Renal cortical epithelial cell (primary cell): ENCODE measurements at places on chromosomes 16 and 17.

DNA sequence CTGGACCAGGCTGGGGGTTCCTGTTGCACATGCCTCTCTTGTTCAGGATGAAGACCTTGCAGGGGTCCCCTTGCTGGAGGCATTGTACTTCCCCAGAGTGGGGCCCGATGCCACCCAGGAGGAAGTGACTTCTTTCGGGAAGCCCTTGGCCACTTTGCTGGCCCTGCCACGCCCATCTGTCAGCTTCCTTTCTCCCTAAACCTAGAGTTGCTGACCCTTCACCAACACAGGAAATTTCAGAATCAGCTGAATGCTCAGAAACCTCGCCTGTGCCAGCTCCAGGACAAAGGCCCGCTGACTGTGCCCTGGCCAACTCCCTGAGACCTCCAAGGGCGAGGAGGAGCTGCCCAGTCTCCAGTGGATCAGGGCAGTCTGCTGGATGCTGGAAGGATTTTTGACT, 26.7 kb downstream of the WNT9B start:
- DNase-seq = no peak

DNA sequence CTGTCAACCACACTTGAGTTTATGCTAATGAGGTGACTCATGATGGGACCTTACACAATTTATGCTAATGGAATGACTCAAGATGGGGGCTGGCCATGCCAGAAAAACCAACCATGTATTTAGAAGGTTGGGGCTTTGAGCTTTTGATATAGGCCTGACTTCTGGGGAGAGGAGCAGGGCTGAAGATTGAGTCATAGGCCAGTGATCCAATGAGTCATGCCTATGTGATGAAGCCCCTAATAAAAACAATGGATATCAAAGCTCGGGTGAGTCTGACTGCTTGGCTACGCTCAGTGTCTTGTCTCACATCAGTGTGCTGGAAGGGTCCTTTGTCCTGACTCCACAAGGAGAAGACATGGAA, 7.3 kb downstream of the MFSD6L start:
- DNase-seq = peak; percentile 57

DNA sequence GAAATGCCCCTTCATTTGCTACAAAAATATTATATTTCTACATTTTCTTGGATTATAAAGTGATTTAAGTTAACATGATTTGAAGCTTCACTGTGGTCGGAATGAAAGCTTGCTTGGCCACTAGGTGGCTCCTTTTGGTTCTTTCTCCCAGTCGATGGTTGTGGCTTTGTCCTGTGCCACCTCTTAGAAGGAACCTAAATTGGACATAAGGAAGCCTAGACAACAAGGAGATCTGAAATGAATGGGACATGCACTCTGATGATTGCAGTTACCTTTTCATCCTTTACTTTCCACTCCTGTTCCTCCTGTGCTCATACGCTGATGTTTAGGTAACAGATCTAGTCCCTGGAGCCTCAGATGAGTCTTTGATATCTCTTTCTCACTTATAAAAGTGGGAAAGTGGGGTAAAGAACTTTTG, 39.2 kb downstream of the FTO start:
- peak; percentile 57 for DNase-seq

DNA sequence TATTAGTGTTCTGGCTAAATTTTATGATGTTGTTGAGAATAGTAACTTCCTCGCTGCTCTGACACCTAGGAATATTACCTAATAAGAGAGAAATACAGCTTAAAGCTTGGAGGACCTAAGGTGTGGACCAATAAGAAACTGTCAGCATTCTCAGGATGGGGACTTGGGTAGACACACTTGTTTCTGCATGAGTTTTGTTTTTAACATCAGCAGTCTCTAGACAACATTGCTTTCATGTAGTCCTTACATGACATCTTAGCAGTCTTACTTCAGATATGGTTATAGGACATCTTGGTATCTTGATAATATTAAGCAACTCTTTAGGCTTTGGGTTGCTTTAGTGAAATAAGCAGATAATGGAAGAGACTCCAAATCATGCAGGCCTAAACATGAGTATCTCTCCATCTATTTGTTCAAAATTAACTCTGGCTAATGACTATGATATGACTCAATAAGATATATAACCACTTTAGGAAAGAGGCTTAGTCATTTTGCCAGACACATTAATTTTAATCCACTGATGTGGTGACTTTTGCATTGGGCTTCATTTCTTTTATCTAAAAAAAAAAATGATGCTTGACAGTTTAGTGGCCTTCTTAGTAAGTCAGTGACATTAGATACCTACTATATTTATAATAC, 84.5 kb downstream of the WNT3 start:
- peak; percentile 46 for DNase-seq

DNA sequence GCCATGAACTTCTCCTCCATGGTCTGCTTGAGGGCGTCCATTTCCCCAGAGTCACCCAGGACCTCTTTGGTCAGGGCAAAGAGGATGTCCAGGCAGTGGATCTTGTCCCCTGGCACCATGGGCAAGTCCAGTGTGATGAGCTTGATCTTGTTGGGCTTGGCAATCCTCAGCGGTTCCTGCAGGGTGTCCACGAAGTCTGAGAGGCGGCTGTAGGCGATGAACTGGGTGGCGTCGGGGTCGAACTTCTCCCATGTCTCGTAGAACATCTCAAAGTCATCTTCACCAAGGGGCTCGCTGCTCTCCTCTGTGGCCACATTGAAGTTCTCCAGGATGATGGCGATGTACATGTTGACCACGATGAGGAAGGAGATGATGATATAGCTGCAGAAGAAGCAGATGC, 9.0 kb upstream of the CD79B start:
- no peak for DNase-seq

- peak; percentile 71 for DNase-seq
Measured at GRCh38 chr16:76780556-76780955, 410.4 kb upstream of the MON1B start.

GRCh38 chr16:29148867-29149272, 164.0 kb downstream of the LAT start:
- no peak for DNase-seq

DNA sequence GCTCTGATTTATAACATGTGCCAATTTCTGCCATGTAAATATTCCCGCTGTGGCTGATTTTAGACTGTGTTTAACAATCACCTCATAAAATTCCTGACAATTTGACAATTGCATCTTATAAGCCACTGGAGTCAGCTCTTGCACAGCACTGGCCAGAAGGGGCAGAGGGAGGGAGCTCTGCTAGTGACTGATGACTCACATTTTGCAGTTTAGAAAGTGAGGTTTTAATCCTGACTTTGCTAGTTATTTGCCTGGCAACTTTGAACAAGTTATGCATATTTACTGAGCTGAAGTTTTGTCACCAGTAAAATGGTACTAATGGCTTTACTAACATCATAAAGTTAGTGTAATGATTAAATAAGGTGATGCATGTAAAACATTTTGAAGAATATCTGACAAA, 452.3 kb downstream of the CNTNAP4 start:
- peak; percentile 82 for DNase-seq

- DNase-seq = no peak
Measured at GRCh38 chr16:67392301-67393059, 818 bp downstream of the TPPP3 start.

GRCh38 chr16:75385507-75386152, 47.7 kb downstream of the CFDP1 start:
- peak; percentile 88 for DNase-seq

DNA sequence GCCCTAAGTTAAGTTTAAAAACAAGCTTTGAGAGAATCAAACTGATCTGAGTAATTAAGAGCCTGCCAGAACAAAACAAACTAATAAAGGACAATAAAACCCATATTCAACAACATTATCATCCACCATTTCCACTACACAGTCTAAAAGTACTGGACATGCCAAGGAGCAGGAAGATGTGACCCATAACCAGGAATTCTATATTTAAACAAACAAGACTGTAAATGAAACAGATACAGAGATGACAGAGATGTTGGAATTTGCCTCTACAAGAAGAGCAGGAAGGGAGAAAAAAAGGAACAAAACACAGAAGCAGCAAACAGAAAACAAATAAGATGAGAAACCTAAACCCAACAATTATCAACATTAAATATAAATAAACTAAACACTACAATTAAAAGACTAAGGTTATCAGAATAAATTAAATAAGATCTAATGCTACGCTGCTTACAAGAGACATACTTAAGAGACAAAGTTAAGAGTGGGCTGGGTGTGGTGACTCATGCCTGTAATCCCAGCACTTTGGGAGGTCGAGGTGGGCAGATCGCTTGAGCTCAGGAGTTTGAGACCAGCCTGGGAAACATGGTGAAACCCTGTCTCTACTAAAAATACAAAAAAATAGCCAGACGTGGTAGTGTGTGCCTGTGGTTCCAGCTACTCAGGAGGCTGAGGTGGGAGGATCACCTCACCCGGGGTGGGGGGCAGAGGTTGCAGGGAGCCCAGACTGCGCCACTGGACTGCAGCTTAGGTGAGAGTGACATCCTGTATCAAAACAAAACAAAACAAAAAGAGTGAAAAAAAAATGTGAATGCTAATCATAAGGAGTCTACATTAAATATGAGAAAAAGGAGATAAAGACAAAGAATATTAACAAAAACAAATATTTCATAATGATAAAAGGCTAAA, 50.6 kb downstream of the CREBBP start:
- no peak for DNase-seq

- DNase-seq = no peak
Measured at GRCh38 chr16:31242206-31242605, 17.6 kb upstream of the ITGAM start.

- DNase-seq = no peak
Measured at GRCh38 chr17:34645594-34645993, 66.2 kb downstream of the TMEM132E start.

DNA sequence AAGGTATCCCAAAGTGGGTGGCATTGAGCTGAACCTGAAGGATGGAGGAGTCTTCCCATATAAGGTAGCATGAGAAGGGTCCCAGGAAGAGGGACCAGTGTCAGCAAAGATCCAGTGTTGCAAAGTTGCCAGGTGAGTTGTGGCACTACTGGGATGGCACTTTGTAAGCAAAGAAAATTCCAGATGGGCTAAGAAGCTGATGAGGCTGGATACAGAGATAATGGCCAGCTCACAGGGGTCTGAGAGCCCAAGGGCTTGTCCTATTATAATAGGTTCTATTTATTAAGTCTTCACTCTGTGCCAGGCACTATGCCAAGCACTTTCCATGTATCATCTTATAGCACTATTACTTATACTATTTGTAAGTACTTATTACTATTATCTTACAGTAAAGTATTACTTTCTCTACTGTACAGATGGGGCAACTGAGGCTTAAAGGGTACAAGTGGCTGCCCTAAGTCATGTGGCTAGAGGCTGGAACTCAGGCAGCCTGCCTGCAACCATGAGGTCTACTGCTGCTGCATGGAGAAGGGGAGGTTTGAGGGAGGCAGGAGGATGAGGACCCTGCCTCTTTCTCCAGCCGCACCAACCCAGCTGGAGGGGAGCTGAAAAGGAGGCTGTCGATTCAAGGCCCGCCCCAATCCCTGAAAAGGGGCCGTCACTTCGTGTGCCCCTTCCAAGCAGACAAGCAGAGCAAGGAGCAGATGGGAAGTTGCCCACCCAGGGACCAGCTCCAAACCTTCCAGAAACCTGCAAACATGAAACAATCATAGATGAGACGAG, 86.5 kb downstream of the C16orf78 start:
- no peak for DNase-seq

DNA sequence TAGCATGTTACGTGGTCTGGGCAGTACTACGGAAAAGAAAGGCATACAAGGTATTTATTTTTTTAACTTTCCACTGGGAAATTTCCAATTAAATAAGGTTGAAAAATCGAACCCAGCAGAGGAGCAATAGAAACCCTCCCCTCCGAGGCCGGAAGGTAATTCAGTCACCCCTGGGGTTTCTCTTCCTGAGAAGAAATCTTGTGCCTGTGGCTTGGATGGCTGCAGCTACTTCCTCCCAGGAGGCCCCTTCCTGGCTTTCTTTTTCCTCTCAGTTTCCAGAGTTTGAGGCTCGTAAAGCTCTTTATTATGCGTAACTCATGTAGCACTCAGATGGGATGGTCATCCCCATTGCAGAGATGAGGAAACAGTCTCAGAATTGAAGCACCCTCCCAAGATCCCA, 140.3 kb downstream of the ASIC2 start:
- DNase-seq = no peak

DNA sequence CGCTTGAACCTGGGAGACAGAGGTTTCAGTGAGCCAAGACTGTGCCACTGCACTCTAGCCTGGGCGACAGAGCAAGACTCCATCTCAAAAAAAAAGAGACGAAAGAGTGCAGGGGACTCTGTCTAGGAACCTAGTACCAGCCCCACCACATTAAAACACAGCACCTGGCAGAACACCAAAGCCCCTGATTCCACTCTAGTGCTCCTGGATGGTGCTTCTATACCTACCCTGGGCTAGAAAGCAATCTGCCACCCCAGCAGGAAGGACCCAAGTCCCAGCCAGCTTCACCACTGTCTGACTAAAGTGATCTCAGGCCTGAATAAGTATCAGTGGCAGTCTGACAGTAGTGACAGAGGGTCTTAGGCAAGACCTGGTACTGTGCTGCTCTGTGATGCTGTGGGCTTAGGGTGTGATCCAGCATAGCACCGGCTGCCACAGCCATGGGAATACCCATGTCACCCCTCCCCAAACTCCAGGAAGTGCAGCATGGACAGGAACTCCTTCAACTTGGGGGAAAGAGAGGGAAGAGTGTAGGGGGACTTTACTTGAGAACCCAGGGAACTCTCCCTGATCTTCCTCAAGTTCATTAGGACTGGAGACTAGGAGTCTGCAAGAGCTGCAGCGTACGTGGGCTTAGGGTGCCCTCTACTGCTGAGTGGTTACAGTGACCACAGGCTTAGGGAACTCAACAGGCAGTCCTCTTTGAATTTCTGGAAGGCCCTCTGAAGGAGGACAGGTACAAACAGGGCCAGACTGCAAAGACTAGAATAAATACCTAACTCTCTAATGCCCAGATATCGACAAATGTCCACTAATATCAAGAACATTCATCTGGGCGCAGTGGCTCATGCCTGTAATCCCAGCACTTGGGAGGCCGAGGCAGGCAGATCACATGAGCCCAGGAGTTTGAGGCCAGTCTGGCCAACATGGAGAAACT, 30.0 kb upstream of the RNF43 start:
- peak; percentile 82 for DNase-seq

DNA sequence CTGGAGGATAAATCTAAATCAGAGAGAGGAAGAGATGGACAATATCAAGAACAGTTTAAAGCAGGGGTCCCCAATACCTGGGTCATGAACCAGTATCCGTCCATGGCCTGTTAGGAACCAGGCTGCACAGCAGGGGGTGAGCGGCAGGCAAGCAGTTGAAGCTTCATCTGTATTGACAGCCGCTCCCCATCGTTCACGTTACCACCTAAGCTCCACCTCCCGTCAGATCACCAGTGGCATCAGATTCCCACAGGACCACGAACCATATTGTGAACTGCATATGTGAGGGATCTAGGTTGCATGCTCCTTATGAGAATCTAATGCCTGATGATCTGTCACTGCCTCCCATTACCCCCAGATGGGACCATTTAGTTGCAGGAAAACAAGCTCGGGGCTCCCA, 226.5 kb downstream of the SLC39A11 start:
- DNase-seq = no peak
